Type B pancreatic cell (in vitro differentiated cells): ENCODE measurements at places on chromosomes 1 and 21. TPM values are rescaled to one million over a fixed set of nuclear protein-coding genes. Genes with fewer than 3 reads are reported as not detected.

- H3K27me3 ChIP-seq: no peaks in the 10 kb centered on the region
- no peaks in the 10 kb centered on the region for H3K36me3 ChIP-seq
- no peak for DNase-seq
- no peak overlapping the region for H3K4me3 ChIP-seq
- H3K27ac ChIP-seq: no peak overlapping the region
Measured at GRCh38 chr1:87121711-87122163, 206.9 kb upstream of the LMO4 start.

GRCh38 chr1:36523850-36524249 is 41.1 kb upstream of the CSF3R start:
- no peak overlapping the region for H3K4me3 ChIP-seq
- H3K27ac ChIP-seq: no peak overlapping the region
- no peaks in the 10 kb centered on the region for H3K36me3 ChIP-seq
- peaks cover 4% of the 10 kb centered on the region for H3K4me1 ChIP-seq

DNA sequence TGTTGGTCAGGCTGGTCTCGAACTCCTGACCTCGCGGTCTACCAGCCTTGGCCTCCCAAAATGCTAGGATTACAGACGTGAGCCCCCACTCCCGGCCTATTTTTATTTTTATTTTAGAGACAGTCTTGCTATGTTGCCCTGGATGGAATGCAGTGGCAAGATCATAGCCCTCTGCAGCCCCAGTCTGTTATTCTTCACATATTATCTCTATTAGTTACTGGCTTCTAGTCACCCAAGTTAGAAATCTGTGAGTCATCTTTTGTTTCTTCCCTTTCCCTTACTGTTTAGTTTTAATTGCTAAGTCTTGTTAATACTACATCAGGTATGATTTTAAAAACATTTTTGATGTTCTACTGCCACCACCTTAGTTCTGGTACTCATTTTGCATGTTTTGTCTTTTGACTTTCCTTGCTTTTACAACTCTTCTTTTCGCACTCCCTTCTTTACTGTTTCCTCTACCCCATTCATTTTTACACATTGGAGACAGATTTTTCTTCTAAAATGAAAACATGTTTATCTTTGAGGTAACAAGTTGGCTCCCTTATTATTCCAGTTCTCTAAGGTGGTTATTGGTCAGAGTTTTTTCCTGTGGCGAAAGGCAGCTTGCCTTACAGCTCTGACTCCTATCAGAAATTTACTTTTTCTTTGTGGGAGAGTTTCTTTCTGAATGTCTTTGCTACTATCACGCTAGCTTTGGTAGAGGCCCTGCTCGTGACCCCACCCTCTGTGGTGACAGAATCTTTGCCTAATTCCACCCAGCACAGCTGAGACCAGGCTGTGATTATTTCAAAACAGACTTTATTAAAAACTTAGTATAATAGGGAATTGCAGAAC is 19.5 kb downstream of the ZMYM4 start:
- H3K4me1 ChIP-seq: peaks cover 16% of the 10 kb centered on the region
- H3K36me3 ChIP-seq: peaks cover 33% of the 10 kb centered on the region
- no peak overlapping the region for H3K27ac ChIP-seq
- no peaks in the 10 kb centered on the region for H3K27me3 ChIP-seq
- H3K4me3 ChIP-seq: no peak overlapping the region

GRCh38 chr1:16351994-16352841 is at the start of gene FBXO42:
Gene FBXO42, minus strand, starts transcription at chr1:16352480. Its CDS starts 37,062 bp downstream, at chr1:16315418.
- peak; percentile 96 for DNase-seq
- H3K36me3 ChIP-seq: no peaks in the 10 kb centered on the region
- H3K4me1 ChIP-seq: peaks cover 16% of the 10 kb centered on the region

Gene CLDN14
- not detected in 2 replicates for total RNA-seq

DNA sequence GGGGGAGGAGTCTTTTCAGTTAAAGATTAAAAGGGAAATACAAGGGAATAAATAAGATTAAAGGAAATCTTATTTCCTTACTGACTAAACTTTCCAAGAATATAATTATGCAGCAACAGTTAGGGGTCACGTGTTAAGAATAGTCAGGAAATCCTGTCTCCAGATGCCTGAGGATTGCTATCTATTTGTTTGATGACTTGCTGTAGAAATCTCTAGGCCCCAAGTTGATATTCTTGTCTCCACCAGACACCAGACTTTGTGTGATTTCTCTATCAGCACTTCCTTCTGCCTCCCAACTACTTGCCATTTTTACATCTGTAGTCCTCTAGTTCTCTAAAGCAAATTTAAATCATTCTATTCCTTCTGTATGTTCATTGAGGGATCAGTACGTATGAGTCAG is 77.5 kb downstream of the RPAP2 start:
- no peak overlapping the region for H3K4me3 ChIP-seq
- no peaks in the 10 kb centered on the region for H3K4me1 ChIP-seq
- no peak overlapping the region for H3K27ac ChIP-seq

- H3K27ac ChIP-seq: peak overlapping the region; percentile 75
- H3K4me1 ChIP-seq: peaks cover 50% of the 10 kb centered on the region
- peaks cover 30% of the 10 kb centered on the region for H3K36me3 ChIP-seq
- DNase-seq: no peak
Measured at GRCh38 chr1:164654200-164654599, 95.2 kb downstream of the PBX1 start.

DNA sequence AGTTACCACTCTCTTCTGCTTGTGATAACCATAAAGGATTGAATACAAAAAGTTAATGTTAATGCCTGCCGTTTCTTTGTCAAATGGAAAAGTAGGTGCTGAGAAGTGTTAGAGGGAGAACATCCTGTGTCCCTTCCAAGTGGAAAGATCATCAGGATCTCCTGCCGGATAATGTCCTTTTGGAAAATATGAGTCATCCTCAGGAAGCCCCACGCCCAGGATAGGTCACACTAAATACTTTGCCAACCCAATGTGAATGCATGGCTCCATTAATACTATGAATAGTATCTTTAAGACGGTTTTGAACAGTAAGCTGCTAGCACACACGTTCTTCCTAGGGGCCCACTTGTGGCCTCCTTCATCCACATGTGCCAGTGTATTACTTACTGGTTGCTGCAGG is 279.5 kb downstream of the ZNF326 start:
- no peaks in the 10 kb centered on the region for H3K27me3 ChIP-seq
- no peaks in the 10 kb centered on the region for H3K36me3 ChIP-seq
- DNase-seq: no peak
- no peak overlapping the region for H3K4me3 ChIP-seq
- H3K27ac ChIP-seq: no peak overlapping the region

Gene NHLH1
- 0.48 and 2.2 TPM in 2 replicates for total RNA-seq

GRCh38 chr1:39508857-39509305 is 17.4 kb downstream of the BMP8A start:
- H3K4me3 ChIP-seq: no peak overlapping the region
- H3K4me1 ChIP-seq: no peaks in the 10 kb centered on the region
- H3K36me3 ChIP-seq: no peaks in the 10 kb centered on the region
- DNase-seq: no peak
- no peak overlapping the region for H3K27ac ChIP-seq

DNA sequence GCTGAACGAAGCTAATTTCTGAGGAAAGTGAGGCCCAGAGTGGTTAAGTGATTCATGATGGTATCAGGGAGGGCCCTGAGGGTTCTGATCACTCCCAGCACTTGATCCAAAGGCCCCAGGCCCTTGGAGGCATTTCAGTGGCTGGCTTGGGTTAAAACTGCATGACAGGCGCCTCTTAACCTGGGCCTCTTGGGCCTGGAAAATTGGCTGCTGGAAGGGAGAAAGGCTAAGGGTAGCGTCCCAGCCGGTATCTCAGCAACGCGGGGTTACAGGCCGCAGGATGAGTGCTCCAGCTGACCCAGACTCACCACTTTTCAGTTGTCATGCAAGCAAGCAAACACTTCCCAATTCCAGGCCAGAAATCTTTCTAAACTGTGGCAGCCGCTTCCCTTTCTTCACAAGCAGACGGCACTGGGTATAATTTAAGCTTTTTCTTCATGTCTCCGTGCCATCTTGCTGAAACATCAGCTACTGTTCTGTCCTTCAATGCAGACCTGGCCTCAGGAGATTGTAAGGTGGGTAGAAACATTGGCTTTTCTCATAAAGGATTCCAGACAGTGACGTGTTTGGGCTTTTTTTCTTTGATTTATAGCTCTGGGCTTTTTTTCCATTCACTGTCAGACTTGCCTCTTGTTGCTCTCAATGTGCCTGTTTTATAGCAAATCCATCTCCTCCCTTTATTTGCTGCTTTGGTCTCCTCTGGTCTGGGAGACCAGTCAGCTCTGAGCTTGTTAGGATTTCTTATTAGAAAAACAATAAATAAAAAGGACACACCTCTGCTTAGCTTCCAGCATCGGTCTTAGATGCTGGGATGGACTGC is 229.1 kb downstream of the KCNJ6 start:
- H3K27me3 ChIP-seq: no peaks in the 10 kb centered on the region
- DNase-seq: no peak
- H3K4me3 ChIP-seq: no peak overlapping the region
- H3K36me3 ChIP-seq: no peaks in the 10 kb centered on the region

DNA sequence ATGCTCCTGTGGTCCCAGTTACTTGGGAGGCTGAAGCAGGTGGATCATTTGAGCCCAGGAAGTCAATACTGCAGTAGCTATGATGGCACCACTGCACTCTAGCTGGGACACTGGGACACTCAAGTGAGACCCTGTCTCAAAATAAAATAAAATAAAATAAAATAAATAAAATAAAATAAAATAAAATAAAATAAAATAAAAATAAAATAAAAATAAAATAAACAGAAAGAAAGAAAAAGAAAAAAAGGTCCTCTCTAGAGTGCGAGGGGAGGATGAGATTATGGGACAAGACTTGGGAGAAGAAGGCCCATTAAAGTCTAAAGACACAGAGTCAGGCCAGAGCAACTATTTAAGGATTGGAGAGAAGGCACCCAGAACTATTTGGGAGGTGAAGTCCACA is 172.5 kb downstream of the IER5 start:
- no peak overlapping the region for H3K27ac ChIP-seq
- no peak overlapping the region for H3K4me3 ChIP-seq
- peaks cover 38% of the 10 kb centered on the region for H3K27me3 ChIP-seq
- no peaks in the 10 kb centered on the region for H3K4me1 ChIP-seq

DNA sequence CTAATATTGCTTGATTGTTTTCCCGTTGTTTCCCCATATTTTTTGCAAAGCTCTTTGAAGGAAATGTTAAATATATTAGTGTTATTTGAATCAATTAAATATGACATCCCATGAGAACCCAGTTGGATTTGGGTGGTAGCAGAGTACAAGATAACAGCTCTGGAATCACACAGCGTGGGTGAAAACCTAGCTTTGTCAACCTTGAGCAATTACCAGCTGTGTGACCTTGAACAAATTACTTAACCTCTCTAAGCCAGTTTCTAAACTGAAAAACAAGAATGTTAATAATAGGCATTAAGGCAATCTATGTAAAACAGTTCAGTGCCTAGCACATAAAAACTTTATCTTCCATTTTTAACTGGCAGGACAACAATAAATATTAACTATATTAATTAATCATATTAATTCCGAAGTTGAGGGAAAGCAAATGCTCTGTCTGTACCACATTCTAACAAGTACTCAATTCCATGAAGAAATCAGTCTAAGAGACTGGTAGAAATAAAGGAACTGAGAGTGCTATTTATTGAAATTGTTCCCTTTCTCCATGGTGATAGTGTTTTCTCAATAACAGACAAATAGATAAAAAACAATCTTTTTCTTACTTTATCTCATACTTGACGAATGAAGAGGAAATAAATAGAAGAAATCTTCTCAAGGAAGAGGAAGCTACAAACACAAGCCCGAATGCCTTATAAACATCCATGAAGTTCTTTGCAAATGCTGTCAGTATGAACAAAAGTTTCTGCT is 27.0 kb downstream of the DNASE2B start:
- H3K4me3 ChIP-seq: no peak overlapping the region
- DNase-seq: no peak
- peaks cover 8% of the 10 kb centered on the region for H3K36me3 ChIP-seq
- no peaks in the 10 kb centered on the region for H3K4me1 ChIP-seq
- peak overlapping the region; percentile 4 for H3K27ac ChIP-seq
- no peaks in the 10 kb centered on the region for H3K27me3 ChIP-seq

Gene F3
- total RNA-seq: 102 and 207 TPM in 2 replicates

Gene ESPN
- 13.8 and 15.6 TPM in 2 replicates for total RNA-seq

Gene SAMD11
- 13.1 and 50.5 TPM in 2 replicates for total RNA-seq

GRCh38 chr1:25008192-25008485 is 78.1 kb upstream of the RUNX3 start:
- H3K27me3 ChIP-seq: peaks cover 26% of the 10 kb centered on the region
- no peak overlapping the region for H3K27ac ChIP-seq
- peaks cover 20% of the 10 kb centered on the region for H3K4me1 ChIP-seq
- no peak overlapping the region for H3K4me3 ChIP-seq
- no peak for DNase-seq

Gene CORT
- total RNA-seq: not detected in 2 replicates

DNA sequence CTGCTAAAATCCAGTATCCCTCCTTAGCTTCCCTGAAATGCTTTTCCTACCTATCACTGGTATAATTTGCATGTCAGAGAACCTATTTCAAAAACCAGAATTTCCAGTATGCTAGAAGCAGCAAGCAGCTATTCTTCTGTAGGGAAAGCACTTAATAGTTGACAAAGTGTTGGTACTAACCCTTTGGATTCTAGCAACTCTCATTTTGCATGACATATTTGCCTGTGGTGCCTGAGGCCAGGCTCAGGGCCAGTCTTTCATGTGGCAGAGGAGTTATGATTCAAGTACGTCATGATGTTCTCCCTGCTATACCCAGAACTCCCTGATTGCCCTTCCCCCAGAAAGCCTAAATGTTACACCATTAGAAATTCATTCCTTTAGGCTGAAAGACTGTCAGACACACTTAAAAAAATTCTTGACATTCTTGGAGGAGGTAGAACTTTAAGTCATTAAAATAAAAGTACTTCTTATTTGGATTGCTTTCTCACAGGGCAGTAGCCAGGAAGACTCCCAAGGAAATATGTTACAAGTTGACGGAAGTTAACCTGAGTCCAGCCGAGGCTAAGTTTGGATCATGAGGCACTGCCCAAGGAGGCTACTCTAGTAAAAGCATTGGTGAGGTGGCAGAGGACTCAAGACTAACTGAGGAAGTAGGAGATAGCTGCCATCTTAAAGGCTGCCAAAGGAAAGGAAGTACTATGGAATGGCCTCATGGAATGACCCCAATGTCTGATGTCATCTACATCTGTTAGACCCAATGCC is 298.4 kb upstream of the SPAG17 start:
- H3K27me3 ChIP-seq: no peaks in the 10 kb centered on the region
- peaks cover 31% of the 10 kb centered on the region for H3K4me1 ChIP-seq
- H3K36me3 ChIP-seq: no peaks in the 10 kb centered on the region
- peak overlapping the region; percentile 21 for H3K27ac ChIP-seq
